Small intestine (tissue), 16 donors: ENCODE measurements at places on chromosomes 13 and 19.

GRCh38 chr19:13937479-13938300, 527 bp downstream of the PODNL1 start:
- DNase-seq = no peak

DNA sequence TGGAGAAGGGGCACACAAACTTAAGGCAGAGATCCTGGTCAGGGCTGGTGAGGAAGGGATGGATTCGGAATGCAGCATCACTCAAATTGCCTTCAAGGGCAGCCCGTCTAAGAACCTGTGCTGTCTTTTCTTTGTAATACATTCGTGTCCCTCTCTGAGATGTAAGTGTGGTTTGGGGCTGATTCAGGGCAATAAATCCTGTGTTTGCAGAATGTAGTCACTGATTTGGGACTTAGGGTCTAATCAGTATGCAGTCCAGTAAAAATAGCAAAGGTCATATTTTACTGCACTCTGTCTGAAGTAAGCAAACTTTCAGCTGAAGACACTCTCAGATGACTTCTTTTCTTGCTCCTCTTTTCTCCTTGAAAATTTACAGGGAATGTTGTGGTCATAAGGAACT, 93.8 kb upstream of the C1QTNF9B start:
- DNase-seq = peak; percentile 32

- no peak for DNase-seq
These were observed 50.3 kb upstream of the GPI start for GRCh38 chr19:34314437-34315313.

DNA sequence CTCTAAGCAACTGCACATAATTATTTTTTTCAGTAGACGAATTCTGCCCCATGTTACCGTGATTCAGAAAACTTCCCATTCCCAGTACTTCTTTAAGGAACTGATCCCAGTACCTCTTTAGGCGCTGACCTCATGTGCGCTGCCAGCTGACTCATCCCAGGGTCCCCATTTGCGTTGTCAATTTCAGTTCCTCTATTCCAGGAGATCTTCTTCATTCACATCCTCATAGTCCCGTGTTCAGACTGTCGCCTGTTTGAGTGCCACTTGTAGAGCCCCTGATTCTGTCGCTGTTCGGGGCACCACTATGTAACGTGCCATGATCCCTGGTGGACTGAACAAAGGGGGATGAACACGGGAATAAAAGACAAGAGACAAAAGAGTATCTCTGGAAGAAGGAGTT, 16.4 kb downstream of the FPR3 start:
- no peak for DNase-seq

DNA sequence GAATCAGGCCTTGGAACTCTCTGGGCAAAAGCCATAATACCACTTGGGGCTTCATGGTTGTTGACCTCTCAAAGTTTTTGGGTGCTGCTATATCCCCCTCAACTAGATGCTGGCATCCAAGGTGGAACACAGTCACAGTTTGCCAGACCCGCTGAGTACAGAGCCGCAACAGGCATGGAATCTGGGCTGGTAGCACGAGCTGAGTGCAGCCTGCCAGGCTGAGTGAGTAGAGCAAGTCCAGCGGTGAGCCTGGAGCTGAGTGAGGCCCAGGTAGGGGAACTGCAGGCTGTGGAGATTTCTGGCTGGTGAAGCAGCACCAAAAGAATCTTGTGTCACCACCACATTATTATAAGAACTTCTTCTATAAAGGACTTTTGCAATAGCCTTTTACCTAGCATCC, 192.6 kb downstream of the PCDH17 start:
- DNase-seq = no peak

GRCh38 chr19:1164684-1165531, 9.2 kb downstream of the SBNO2 start:
- no peak for DNase-seq

DNA sequence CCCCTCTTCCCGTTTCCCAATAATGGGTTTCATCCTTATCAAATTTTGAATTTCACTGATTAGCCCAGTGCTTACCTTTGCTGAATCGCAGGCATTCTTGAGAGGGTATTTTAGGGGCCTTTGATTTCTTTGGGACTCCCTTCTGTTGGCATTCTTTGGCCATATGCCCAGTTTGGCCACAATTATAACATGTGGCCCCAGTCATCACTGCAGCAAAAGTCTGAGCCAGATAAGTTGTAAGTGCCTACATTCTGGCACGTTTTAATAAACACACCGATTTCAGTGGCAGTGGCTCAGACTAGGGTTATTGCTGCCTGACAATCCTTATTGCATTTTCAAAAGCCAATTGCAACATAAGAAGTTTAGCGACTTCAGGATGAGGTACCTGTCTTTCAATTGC, 41.4 kb downstream of the ZNF726 start:
- DNase-seq = no peak

DNA sequence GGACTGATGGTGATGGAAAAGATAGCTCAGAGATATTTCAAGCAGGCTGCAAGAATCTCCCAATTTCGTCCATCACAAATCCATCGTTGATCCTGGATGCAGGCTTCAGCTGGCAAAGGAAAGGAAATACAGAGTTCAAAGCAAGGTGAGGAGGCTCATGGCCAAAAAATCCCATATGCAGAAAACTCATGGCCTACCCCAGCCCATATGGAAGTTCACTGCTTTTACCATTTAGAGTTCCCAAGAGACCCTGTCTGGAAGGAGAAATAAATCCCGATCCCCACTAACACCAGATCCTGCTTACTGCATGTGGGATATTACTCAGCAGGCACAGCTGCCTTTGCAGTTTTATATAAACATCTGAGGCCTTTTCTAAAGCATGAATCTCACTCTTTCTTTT, 412.9 kb upstream of the SPRY2 start:
- no peak for DNase-seq

DNA sequence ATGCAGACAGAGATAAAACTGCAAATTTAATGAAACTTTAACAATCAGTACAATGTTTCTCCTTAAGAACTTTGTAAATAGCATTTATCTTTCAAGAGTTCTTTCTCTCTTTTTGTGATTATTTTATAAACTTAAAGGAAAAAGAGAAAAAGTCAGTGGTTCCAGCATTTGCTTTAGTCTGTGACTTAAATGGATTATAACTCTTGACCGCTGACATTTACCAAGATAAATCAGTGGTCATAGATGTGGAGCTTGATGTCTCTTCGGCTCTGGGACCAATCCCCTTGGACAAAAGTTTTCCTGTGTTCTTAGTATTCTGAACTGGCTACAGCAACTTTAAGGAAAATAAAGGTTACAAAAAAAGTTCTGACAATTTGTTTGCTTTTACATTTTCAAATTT, 162.6 kb downstream of the TM9SF2 start:
- DNase-seq = no peak

DNA sequence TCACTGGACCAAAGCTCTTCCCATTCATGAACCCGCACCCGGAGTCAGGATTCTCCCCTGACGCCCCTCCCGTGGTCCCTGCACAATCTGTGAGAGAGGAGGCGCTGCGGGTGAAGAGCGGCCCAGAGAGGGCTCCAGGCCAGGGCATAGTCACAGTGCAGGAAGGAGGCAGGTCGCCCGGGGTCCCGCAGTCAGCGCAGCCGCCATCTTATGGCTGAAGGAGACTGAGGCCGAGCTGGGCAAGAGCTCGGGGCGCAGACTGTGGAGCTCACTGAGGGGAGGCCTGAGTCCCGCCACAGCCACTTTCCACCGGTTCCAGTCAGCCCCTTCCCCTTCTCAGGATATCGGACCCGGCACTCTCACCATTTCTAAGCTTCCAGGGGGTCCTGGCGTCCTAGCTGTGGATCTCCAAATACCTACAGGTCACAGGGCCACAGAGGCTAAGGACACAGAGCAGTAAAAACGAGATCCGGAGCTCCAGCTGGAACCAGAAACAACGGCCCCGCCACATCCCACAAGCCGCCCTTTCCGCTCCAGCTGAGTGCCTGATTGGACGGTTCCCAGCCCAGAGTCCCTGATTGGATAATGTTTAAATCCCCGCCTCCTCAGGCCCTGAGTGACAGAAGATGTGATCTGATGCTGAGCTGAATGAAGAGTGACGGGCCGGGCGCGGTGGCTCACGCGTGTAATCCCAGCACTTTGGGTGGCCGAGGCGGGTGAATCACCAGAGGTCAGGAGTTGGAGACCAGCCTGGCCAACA, at the start of gene ZNF99:
TSS of gene ZNF99 (minus strand) at position 501 of the 760 bp plus-strand sequence. CDS start at position 366, 135 bp downstream.
- DNase-seq = peak; percentile 54

DNA sequence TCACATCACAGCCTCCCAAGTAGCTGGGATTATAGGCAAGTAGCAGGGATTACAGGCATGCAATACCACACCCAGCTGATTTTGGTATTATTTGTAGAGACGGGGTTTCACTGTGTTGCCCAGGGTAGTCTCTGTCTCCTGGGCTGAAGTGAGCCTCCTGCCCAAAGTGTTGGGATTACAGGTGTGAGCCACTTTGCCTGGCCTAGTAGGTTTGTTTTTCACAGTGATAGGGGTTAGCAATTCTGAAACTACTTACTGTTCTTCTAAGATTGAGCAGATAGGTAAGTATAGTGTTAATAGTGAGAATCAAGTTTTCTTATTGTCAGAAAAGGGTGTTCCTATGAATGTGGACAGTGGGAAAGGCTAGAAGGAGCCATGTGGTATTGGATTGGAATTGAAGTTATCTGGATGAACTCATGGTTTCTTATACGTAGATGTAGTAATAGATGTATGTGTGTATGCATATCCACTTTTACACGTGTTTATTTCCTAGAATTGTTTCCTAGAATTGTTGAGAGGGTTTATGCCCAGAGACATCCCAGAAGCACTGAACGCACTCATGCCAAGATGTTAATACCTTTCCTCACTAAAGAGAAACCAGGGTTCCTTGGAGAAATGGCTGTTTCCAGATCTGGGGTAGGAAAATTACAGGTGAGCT, 49.1 kb downstream of the SAE1 start:
- DNase-seq = no peak

DNA sequence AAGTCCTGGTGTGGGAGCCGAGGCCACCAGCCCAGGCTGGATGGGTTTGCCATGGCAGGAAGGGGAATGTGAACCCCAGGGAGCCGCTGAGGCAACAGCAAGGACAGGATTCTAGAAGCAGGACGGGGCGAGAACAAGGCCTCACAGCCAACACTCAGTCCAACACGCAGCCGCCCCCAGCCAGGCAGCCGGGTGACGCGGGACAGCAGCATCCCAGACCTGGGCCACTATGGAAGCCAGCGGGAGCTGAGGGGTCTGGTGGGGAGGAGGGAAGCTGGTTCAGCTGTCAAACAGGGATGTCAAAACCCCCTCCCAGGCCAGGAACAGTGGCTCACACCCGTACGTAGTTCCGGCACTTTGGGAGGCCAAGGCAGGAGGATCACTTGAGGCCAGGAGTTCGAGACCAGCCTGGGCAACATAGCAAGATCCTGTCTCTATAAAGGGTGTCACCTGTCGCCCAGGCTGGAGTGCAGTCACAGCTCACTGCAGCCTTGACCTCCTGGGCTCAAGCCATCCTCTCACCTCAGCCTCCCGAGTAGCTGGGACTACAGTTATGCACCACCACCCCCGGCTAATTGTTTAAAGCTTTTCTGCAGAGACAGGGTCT, 6.8 kb downstream of the MEX3D start:
- no peak for DNase-seq

DNA sequence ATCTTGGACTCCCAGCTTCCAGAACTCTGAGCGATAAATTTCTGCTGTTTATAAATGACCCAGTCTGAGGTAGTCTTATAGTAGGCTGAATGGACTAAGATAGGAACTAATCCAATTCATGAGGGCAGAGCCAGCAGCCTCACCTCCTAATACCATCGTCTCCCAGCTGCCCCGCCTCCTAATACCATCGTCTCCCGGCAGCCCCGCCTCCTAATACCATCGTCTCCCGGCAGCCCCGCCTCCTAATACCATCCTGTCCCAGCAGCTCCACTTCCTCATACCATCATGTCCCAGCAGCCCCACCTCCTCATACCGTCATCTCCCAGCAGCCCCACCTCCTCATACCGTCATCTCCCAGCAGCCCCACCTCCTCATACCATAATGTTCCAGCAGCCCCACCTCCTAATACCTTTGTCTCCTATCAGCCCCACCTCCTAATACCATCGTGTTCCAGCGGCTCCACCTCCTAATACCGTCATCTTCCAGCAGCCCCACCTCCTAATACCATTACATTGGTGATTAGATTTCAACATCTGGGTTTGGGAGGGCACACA, 2.4 kb upstream of the ARGLU1 start:
- peak; percentile 94 for DNase-seq

GRCh38 chr19:10927730-10928562, 493 bp downstream of the YIPF2 start:
- DNase-seq = peak; percentile 29
